Lung microvascular endothelial cell (primary cell): ENCODE measurements at places on chromosomes 13 and 19.

DNA sequence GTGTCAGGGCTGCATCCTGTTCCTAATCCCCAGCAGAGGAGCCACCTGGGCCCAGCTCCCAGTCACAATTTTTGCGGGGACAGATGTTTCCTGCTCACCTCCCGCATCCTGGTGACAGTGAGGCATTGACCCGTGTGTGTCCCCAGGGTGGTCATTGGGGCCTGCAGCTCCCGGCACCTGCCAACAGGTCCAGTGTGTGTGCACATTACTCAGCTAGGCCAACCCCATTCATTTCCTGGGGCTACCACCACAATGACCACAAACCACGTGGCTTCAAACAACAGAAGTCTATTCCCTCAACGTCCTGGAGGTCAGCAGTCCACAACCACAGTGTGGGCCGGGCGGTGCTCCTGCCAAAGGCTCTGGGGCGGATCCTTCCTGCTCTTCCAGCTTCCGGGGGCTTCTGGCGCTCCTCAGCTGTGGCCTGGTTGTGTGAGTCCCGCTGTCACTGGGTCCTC lies 11.9 kb upstream of the F2RL3 start:
- peak; percentile 82 for DNase-seq

GRCh38 chr19:21256722-21257121 lies 72.5 kb downstream of the ZNF708 start:
- DNase-seq: no peak

DNA sequence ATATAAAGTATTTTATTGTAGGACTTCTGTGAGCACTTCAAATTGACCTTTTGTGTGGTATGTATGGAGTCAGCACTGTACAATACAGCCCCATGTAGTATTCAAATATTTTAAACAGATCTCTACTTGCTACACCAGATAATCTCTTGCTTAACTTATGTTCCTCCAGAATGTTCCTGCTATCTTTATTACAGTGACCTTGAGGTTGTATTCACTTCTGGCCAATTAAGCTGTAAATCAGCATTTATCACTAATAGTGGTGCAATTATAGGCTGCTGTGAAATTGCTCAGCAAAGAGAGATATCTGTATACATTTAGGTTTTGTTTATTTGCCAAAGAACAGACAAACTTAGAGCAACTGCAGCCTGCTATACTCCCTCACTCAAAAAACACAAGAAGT lies 1218.6 kb downstream of the PCDH17 start:
- DNase-seq: no peak

GRCh38 chr19:14669940-14670339 lies 4.7 kb downstream of the ADGRE3 start:
- DNase-seq: no peak

DNA sequence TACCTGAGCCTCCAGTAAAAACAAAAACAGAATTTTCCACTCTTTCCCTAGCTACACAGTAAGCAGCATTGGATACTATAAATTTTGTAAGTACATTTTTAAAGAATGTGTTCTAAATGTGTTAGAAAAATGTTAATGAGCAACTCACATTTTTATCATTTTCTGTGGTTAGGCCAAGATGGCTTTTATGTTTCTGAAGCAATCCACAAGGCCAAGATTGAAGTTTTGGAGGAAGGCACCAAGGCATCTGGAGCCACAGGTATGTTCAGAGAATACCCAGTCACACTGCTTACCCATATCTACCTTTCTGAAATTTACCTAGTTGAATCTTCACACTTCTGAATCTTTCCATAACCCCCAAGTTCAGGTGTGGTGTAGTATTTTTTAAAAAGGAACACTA lies 21.6 kb downstream of the SERPINE3 start:
- no peak for DNase-seq

GRCh38 chr19:10960314-10961072 lies at the start of gene SMARCA4:
Gene SMARCA4, plus strand, starts transcription at chr19:10961030. Its CDS starts 23,122 bp downstream, at chr19:10984152.
- peak; percentile 98 for DNase-seq

- peak; percentile 84 for DNase-seq
Observed at GRCh38 chr13:20182231-20182846, 10.4 kb downstream of the GJB2 start.

GRCh38 chr13:77868717-77869116 lies 49.9 kb downstream of the EDNRB start:
- no peak for DNase-seq

- no peak for DNase-seq
Observed at GRCh38 chr19:12295191-12295590, 508 bp upstream of the ZNF44 start.

- no peak for DNase-seq
Observed at GRCh38 chr19:9076901-9077300, 10.0 kb upstream of the OR1M1 start.

DNA sequence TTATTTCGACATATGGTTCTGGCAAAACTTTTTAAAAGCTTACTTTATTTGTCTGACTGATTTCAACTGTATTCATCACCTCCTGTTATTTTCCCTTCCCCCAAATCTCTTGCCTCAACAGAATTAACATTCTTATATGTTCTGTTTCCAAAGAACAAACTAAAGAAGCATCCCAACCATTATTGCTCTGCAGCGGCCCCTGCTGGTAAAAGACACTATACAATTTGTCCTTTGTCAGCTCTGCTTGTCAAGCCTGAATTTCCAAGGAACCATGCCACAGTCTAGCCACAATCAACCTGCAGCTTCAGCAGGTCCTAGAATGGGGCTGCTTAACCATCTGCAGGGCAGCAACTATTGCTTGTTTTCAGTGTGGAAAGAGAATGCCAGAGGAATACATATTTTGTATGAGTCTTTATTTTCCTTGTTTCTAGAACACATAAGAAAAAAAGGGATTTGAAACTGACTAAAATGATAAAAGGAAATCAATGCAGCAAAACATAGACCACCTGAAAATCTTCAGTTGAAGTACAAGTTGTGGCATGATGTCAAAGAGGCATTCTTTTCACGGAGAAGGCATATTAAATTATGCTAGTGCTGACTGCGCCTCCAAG lies 845.3 kb downstream of the DIAPH3 start:
- peak; percentile 69 for DNase-seq

- DNase-seq: no peak
Observed at GRCh38 chr13:34777914-34778303, 164.2 kb upstream of the NBEA start.

- no peak for DNase-seq
Observed at GRCh38 chr19:45117167-45117594, 24.2 kb downstream of the PPP1R37 start.

- DNase-seq: no peak
Observed at GRCh38 chr13:111288276-111288675, 32.2 kb upstream of the TEX29 start.

DNA sequence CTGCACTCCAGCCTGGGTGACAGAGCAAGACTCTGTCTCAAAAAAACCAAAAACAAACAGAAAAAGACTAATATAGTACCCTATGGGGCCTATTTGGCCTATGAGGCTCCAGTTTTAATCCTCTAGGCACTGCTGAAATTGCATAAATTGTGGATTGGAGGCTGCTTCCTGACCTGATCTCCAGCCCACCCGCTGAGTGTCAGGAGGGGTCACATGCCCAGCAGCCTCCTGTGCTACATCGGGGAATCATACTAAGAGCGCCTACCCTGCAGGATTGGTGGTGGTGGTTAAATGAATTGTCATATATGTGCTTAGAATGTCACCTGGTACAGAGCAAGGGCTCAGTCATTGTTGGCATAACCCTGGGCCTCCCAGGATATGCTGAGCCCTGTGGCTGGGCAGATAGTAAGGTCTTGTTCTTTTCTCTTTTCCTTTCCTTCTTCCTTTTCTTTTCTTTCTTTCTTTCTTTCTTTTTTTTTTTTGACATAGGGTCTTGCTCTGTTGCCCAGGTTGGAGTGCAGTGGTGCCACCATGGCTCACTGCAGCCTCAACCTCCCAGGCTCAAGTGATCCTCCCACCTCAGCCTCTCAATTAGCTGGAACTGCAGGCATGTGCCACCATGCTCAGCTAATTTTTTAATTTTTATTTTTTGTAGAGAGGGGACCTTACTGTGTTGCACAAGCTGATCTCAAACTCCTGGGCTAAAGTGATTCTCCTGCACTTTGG lies 31.3 kb downstream of the LTBP4 start:
- DNase-seq: no peak

GRCh38 chr13:105735281-105735680 lies 800.2 kb downstream of the EFNB2 start:
- DNase-seq: no peak

DNA sequence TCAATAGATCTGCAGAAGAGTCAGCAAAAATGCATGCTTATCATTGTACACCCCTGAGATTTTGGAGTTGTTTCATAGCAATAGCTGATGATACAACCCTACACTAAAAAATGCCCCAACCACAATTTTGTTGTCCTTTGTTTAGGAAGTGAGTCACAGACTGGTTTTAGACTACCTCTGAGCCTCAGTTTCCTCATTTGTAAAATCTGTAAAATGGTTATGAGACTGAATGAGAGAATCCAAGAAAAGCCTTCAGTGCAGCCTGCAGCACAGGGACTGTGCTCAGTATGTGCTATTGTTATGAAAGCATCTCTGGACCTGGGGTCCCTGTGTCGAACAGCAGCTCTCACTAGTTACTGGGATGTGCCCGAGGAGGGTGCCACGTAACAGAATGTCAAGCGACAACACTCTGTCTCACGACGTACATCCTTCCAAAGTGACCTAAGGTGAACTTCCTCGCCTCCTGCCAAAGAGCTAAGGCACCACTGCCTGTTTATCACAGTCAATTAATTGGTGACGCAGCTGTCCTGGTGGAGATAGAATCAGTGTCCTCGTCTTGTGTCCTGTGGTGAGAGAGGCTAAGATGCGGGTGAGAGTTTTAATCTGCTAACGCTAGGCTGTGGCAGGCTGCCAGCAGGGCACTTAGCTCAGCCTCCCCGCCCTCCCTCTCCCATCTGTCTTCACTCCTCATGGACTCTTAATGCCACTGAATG lies 18.1 kb downstream of the DHRS12 start:
- peak; percentile 48 for DNase-seq

- DNase-seq: no peak
Observed at GRCh38 chr19:49861107-49861506, 6.3 kb downstream of the PNKP start.

DNA sequence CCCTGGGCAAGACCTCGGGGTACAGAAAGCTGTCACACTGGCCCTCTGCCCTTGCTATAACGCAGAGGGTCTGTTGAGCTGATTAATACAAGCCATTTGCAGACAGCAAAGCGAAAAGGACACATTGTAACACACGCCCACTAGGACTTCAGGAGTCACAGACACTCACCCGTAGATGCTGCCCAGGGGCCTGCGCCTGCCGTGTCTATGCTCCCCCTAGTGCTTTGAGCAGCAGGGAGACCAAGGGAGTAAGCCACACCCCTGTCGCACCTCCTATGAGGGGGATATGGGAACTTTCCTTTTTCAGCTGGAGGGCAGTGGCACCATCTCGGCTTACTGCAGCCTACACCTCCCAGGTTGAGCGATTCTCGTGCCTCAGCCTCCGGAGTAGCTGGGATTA lies 1930.2 kb downstream of the OLFM4 start:
- no peak for DNase-seq
